ENCODE measurements at places on chromosomes 13 and 19.

DNA sequence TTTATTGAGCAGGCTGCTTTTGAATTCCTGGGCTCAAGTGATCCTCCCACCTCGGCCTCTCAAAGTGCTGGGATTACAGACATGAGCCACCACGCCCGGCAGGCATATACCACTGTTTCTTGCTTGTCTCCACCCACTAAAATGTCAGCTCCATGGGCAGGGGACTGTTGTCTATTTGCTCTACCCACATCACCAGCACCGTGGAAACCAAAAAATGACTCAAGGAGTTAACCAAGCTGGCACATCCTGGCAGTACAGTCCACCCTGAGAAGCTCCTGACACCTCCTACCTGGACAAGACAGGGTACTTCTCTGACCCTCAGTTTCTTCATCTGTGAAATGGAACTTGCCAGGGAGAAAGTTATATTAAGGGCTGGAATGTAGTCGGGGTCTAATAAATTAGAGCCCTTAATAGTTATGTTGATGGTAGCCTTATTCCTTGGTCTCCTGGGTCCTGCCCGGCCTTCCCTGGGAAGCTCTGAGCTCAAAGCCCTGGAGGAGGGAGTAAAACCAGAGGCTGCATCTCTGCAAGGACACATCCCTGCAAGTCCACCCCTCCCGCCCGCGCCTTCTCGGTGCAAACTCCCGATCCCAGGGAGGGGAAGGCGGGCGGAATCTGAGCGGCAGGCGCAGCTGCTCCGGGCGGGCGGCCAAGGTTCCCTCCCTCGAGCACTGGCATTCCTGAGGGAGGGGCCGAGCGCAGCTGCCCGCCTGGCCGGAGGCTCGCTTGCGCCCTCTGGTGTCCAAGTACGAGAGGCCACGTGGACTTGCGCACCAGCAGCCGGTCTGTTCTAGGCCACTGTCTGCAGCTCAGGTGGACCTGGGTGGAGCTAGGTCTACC is 14.1 kb downstream of the RDH8 start:
- H3K27me3 ChIP-seq = peaks cover 13% of the 10 kb centered on the region
- no peak overlapping the region for H3K27ac ChIP-seq
- H3K4me3 ChIP-seq = no peak overlapping the region
- H3K36me3 ChIP-seq = no peaks in the 10 kb centered on the region
- peaks cover 6% of the 10 kb centered on the region for H3K4me1 ChIP-seq
- peak; percentile 82 for DNase-seq

- DNase-seq = no peak
- H3K4me1 ChIP-seq = no peaks in the 10 kb centered on the region
- H3K36me3 ChIP-seq = no peaks in the 10 kb centered on the region
These were observed 488.8 kb downstream of the KCTD12 start for GRCh38 chr13:76397413-76397812.

GRCh38 chr13:37544995-37545394 is 53.6 kb downstream of the POSTN start:
- DNase-seq = no peak
- H3K4me3 ChIP-seq = no peak overlapping the region
- no peaks in the 10 kb centered on the region for H3K4me1 ChIP-seq
- no peaks in the 10 kb centered on the region for H3K27me3 ChIP-seq
- no peaks in the 10 kb centered on the region for H3K36me3 ChIP-seq

GRCh38 chr19:48510421-48511268 is 990 bp downstream of the LMTK3 start:
- peak; percentile 76 for DNase-seq
- H3K4me3 ChIP-seq = peak overlapping the region; percentile 43
- H3K4me1 ChIP-seq = peaks cover 7% of the 10 kb centered on the region

Measured in memory B cell (primary cell).